AG10803 (cell line): ENCODE measurements at places on chromosomes 13 and 19.
A peak's percentile ranks its signal among the peaks of the same experiment; 100 is the strongest.

DNA sequence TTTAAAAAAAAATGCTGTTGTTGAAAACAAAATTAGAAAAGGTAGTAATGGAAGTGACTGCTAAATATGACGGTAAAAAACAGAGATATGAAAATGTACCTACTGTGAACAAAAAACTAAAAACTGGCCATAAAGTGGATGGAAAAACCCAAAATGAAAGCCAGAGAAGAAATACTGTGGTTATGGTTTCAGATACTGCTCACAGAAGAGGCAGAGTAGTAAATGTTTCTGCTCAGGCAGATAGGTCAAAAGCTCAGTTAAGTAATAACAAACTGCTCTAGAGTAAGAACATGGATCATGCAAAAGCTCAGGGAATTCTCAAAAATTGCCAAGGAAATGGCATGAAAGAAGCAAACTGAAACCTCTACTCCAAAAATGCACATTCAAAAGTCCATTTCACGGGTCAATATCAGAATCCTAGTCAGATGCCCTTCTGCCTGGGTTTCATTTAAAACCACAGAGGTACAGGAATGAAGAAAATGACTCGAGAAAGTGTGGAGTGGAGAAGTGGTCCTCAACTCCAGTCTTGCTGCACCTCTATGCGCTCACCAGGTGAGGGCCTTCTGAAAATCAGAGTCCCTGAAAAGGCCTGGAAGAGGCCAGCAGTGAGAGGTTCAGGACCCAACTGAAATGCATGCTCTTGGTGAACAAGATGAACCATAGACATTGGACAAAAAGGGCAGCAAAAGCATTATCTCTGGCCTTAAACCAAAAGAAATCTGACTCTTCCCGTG lies 315.0 kb upstream of the SPRY2 start:
- no peak for DNase-seq

GRCh38 chr13:95479731-95480130 lies 72.8 kb upstream of the CLDN10 start:
- DNase-seq = no peak

DNA sequence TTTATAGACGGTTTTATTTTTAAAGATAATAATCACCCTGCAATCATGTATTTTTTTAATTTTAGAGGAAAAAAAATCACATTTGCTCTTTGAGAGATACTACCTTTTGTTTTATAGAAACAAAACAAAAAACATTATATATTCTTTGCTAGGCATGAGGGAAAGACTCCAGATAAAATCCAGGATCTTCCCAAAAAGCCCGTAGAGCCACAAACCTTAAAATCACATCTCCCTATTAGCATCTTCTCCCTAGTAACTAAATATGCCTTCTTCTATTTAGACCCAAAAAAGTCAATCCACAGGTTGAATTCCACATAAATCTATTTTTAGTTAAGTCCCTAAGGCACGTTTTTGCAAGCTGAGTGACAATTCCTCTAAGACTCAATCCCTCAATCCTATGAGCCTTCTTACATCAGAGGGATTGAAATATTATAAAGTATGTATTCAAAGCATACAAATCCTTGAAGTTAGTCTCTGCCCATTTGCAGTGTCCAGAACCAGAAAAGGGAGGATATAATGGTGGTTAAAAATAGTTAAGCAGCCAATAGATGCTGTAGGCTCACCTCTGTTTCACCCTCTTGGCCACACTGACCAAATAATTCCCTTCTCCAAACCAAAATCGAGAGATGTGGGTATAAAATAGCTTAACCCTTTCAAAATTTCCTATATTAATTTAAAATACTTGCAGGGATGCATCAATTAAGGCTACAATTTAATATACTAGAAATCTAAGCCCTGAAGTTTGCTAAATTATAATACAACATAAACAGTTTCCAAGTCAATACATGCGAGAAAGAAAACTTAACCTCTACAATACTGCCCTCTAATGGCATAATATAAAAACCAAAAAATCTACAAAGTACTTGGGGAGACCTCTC lies 64.0 kb downstream of the SERP2 start:
- DNase-seq = peak; percentile 44

DNA sequence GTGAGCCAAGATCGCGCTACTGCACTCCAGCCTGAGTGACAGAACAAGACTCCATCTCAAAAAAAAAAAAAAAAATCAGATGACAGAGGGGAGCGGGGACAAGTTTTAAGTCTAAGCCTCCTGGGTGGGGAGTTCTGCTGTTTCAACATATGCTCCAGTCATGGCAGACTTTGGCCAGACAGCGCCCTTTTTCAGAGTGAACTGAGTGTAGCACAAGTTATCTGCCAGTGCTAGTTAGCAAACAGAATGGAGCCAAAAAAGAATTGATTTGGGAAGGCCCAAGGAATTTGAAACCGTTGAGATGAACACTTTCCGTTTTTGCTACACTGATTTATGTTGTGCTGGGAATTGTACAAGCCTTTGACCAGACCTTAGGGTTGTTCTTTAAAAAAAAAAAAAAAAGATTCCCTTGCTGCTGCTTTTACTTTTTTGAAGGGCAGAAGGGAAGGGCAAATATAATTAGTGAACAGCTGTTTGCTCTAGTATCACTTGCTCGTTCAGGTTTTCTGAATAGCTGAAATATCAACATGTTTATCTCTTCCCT lies 5.7 kb downstream of the ACTN4 start:
- DNase-seq = peak; percentile 76
